ENCODE measurements at places on chromosomes 7 and 10.

GRCh38 chr7:78017591-78018100 is 219.1 kb downstream of the PHTF2 start:
- DNase-seq = no peak

- no peak for DNase-seq
These were observed 12.7 kb upstream of the DNAJB12 start for GRCh38 chr10:72367301-72367960.

GRCh38 chr7:143367972-143368371 is 5.5 kb upstream of the FAM131B start:
- no peak for DNase-seq

GRCh38 chr7:5456409-5456808 is 32.8 kb upstream of the TNRC18 start:
- no peak for DNase-seq

- no peak for DNase-seq
These were observed 103.4 kb downstream of the TRIL start for GRCh38 chr7:28854750-28855074.

DNA sequence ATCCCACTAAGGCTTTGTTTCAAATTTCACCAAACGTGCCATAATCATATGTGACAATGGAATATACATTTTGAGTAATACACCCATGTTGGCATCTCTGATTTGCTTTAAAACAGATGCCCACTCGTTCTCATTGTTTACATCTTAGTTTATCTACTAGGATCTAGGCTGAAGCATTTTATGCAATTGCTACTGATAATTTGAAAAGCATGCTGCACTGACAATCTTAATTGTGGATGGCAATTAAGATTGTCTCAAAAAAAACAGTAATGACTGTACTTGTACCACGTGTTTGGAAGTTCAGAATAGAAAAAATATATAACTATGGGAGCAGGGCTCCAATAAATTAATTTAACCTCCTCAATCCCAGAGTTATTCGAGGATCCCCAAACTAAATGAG is 136.8 kb downstream of the CRPPA start:
- no peak for DNase-seq

GRCh38 chr7:148754912-148755311 is 56.2 kb downstream of the CUL1 start:
- DNase-seq = no peak

- DNase-seq = no peak
These were observed 75.9 kb downstream of the RGS10 start for GRCh38 chr10:119466655-119467054.

DNA sequence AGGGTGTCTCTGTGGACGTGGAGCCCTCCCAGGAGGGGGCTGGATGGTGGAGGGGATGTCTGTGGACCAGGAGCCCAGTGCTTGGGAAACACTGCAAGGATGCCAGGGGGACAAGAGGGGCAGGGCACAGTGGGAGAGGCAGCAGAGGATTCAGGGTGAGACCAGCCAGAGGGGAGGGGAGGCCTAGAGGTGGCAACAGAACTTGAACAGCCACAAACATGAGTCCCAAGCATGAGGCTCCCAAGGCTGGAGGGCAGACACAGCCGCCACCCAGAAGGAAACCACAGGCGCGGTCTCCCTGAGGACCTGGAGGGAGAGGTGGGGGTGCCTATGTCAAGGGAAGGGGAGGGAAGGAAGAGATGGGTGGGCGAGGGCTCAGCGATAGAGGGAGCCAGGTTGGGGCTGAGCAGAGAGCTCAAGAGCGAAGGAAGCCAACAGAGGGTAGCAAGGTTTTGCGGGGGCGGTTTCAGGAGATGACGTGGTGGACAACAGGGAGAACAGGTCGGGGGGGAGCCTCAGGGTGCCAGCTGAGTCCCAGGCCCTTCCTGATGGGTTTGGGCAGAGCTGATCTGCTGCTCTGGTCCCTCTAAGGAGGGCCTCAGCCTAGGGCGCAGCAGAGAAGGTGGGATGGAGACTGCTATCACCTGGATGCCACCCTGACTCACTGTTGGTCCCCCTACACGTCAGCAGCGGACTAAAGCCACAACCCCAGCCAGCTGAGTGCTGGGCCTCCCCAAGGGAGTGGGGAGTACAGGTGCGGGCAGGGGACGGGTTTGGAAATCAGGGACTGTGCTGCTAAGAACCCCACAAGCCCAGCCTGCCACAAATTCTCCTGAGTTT is 6.7 kb upstream of the PILRA start:
- DNase-seq = no peak

GRCh38 chr7:43612599-43613589 is 30.0 kb downstream of the STK17A start:
- DNase-seq = no peak

- DNase-seq = no peak
These were observed 53.8 kb downstream of the PROSER2 start for GRCh38 chr10:11876805-11877590.

GRCh38 chr10:131771634-131772358 is 129.0 kb upstream of the PPP2R2D start:
- DNase-seq = no peak

DNA sequence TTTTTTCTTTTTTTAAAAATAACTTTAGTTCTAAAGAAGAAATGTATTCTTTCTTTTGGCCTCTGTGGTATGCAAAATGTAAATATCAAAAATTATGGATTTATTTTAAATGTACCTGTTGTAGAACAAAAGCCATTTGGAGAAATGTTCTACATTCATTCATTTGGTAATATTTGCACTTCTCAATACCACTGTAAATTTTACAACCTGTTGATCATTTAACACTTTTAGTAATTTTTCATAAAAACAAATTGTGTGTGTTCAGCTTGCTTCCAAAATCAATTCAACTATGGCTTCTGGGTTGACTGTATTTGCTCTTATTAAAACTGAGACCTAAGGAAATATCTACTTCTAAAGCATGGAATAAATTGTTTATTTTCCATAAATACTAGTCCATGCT is 2.3 kb upstream of the IGF2BP3 start:
- DNase-seq = no peak

DNA sequence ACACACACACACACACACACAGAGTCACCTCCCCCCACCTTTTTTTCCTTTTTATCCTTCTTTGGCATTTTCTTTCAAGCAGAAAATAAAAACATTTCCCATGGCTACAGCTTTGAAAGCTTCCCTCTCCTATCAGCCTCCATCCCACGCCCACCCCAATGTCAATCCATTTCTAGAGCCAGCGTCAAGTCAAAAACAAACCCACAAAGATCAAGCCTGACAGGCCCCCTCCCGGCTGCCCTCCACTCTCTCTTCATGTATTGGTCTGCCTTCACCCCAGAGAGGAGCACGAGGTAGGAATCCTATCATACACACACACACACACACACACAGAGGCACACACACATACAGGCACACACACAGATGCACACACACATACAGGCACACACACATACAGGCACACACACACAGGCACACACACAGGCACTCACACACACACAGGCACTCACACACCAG is 8.0 kb upstream of the TNRC18 start:
- no peak for DNase-seq

DNA sequence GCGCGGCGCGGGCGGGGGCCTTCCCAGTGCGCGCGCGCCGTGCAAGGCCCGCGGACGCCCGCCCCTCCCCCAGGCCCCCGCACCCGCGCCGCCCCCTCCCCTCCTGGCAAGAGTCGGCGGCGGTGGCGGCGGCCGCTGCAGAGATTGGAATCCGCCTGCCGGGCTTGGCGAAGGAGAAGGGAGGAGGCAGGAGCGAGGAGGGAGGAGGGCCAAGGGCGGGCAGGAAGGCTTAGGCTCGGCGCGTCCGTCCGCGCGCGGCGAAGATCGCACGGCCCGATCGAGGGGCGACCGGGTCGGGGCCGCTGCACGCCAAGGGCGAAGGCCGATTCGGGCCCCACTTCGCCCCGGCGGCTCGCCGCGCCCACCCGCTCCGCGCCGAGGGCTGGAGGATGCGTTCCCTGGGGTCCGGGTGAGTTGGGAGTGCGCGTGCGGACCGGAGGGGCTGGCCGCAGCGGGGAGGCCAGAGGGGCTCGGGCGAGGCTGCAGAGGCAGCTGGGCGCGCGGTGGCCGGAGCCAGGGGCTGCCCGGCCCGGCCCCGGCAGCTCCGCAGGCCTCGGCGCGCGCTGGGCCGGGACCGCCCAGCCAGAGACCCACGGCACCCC is at the start of gene BMPR1A:
Gene BMPR1A, plus strand, starts transcription at position 109 of the 602 bp plus-strand sequence. CDS start 119,400 bp downstream, outside the sequence.
- no peak for DNase-seq

- DNase-seq = no peak
These were observed 55.3 kb upstream of the INPP5A start for GRCh38 chr10:132482090-132482800.

DNA sequence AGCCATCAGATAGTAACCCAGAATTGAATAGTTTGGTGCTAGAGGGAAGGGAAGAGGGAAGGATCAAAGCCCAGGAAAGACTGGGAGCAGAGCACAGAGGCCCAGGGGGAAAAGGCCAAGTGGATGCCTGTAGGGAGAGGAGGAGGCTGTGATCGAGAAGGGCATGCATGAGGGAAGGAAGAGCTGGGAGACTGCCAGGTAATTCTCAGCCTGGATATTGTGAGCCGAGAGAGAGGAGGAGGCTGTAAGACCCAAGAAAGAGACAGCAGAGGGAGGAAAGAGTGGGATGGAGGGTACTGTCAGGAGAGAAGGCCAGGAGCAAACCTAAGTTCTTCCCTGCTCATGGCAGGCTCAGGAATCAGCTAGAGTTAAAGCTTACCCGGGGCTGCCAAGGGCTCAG is 178.2 kb downstream of the CCDC3 start:
- DNase-seq = no peak

GRCh38 chr7:30799206-30799975 is 28.2 kb downstream of the MINDY4 start:
- DNase-seq = no peak

DNA sequence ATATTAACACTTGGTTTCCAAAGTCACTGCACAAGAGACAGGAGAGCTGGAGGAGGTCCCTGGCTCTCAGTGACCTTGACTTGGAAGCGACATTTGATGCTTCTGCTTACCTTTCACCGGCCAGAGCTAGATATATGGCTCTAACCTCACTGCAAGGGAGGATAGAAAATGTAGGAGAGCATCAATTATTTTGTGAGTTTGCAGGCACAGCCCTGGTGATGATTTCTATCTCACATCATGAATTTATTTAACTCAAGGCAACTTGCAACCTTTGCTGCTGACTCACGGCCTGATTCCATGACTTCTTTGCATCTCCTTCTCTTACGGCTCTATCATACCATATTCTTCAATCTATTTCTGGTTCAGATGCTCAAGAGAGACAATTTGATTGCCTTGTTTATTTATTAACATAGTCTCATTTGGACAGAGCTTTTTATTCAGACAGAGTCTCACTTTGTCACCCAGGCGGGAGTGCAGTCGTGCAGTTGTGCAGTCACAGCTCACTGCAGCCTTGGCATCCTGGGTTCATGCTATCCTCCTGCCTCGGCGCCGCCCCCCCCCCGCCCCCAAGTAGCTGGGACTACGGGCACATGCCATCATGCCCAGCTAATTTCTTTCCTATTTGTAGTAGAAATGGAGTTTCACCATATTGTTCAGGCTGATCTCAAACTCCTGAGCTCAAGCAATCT is 196.0 kb downstream of the REEP3 start:
- DNase-seq = no peak

- DNase-seq = no peak
These were observed 247.3 kb downstream of the GATA3 start for GRCh38 chr10:8301831-8302230.

DNA sequence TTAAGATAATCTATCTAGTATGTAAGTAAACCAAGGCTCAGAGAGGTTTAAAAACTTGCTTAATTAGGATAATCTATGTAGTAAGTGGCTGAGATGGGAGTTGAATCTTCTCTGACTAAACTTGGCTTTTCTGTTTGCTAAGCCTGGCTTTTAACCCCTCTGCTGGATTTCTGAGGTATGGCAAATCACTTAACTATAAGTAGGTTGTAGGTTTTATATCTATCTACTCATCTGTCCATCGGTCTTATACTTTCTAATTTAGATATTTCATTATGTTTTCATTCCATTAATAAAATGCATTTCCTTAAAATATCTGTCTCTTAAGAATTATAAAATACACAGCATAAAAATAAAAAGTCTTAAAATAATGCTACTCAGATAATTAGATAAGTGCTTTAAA is 59.4 kb downstream of the ST7 start:
- DNase-seq = peak; percentile 56

DNA sequence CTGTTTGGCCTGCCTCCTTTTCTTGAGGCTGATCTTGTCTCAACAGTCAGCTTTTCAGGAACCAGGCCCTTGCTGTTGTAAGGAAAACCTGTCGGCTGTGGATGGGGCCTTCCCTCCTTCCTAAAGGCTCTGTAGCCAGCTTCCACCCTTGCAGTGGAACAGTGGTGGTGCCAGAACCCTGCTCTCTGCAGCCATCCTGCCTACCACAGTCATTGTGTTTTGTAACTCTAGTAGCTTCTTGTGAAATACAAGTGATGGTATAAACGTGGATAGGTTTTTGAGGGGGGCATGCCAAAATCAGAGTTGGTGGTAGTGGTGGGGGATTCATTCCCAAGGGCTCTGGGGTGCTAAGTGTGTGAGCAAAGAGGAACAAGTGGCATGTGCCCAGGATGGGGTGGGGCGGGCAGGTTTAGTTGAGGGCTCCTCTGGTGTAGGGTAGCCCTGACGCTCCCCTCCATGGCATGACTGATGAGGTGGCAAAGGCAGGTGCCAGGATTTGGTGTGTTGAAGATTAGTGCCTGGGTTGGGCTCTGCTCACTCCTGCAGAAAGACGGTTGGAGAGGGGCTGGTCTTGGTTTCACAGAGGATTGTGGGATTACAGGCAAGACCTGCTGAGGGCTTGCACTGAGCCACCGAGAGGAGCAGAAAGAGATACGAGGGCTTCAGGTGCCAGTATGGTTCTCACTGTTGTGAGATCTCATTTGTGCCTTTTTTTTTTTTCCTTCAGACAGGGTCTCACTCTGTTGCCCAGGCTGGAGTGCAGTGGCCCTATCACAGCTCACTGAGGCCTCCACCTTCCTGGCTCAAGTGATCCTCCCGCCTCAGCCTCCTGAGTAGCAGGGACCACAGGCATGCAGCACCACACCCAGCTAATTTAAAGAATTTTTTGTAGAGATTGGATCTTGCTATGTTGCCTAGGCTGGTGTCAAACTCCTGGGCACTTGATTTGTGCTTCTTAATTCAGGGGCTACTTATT is 7.4 kb downstream of the TSPAN14 start:
- DNase-seq = peak; percentile 29

GRCh38 chr10:113052076-113052830 is 102.2 kb downstream of the TCF7L2 start:
- DNase-seq = peak; percentile 17

- no peak for DNase-seq
These were observed 31.6 kb downstream of the RHEB start for GRCh38 chr7:151488096-151488495.

- no peak for DNase-seq
These were observed 30.5 kb downstream of the PLXNA4 start for GRCh38 chr7:132545756-132546155.

DNA sequence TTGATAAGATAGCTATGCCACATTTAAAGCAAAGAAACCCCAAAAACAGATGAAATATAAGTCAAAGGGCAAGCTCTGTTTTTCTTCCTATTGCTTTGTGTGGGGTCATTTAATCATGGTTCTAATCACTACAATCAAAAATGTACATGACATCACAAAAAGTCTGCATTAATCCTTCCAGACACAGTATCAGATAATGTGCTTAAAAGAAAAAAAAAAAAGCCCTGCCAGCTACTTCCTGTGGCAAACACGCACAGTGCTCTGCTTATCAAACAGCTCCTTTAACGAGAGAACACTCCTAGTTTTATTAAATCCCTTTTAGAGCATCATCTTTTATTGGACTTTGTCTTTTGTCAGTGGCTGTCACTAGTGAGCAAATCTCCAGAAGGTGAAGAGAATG is 1005.8 kb downstream of the GATA3 start:
- no peak for DNase-seq

- DNase-seq = no peak
These were observed 62.9 kb upstream of the MNX1 start for GRCh38 chr7:157073335-157073734.

Data from AML-193 (cell line).